HL-60 (cell line): ENCODE measurements at places on chromosomes 11 and 22.

GRCh38 chr11:130137999-130138398 is 21.6 kb upstream of the ST14 start:
- DNase-seq, result no peak

DNA sequence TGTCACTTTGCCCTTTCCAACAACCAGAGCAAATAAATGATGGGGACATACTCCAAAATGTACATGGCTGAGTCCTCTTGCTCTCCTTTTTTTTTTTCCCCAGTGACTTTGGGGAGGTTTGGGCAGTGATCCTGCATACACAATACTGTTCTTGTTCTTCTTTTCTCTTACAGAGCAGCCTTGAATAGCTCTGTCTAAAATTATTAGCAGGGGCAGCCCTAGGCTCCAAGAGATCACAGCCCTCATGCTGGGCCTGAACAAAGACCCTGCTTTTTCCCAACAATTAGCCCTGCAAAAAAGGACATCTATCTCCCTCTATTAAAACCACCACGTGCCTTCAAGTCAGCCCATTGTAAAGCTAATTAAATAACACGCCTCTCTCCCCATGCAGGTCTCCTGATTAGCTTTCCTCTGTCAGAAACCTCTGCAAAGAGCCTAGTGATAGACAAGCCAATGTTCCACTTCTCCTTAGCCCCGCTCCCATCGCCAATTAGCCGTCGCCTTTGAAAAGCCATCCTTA is 54.7 kb downstream of the ETS1 start:
- no peak for DNase-seq

GRCh38 chr11:118417801-118418200 is 16.4 kb downstream of the ATP5MG start:
- no peak for DNase-seq

GRCh38 chr11:47329431-47329986 is 23.0 kb downstream of the MYBPC3 start:
- DNase-seq, result no peak

GRCh38 chr11:3642071-3642951 is 519 bp upstream of the ART5 start:
- DNase-seq, result no peak

DNA sequence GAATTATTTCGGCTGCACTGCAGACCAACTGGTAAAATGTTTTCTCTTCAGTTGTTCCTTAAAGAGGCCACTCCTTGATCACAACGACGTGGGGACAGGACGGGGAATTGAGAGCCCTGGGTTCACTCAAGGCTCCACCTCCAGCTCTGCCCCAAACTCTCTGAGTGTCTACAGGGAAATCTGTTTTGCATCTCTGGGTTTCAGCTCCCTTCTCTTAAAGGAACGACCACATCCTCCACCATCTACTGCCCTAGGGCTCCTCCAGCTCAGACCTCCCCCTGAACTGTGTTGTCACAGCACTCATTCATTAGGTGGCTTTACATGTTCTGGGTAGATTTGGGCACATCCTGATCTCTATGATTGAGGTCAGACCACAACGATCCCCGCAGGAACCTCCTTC is 5.1 kb upstream of the PPFIA1 start:
- DNase-seq, result no peak

- no peak for DNase-seq
These were observed 200.5 kb upstream of the CHORDC1 start for GRCh38 chr11:90423378-90423777.

- no peak for DNase-seq
These were observed 402.4 kb downstream of the ETS1 start for GRCh38 chr11:128184981-128185380.

GRCh38 chr11:94211261-94211830 is 82.7 kb downstream of the PANX1 start:
- no peak for DNase-seq

DNA sequence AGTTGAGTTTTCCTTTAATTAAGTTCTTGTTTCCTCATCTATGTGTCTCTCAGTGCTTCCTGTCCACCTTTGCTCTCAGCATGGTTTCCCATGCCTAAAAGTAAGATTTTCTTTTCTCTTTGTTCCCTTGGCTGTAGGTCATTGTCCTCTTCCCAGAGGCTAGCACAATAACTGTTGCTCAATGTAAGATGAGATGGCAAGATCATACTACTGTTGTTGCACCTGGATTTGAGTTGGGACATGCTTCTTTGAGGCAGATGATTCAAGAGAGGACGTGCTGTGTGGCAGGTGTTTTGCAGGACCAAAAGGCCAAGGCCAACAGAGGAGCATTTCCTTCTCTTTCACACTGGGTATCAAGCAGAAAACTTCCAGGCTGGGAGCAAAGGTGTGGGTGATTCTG is 11.3 kb upstream of the NELL1 start:
- DNase-seq, result no peak

GRCh38 chr22:37419370-37419968 is 7.8 kb downstream of the ELFN2 start:
- no peak for DNase-seq

DNA sequence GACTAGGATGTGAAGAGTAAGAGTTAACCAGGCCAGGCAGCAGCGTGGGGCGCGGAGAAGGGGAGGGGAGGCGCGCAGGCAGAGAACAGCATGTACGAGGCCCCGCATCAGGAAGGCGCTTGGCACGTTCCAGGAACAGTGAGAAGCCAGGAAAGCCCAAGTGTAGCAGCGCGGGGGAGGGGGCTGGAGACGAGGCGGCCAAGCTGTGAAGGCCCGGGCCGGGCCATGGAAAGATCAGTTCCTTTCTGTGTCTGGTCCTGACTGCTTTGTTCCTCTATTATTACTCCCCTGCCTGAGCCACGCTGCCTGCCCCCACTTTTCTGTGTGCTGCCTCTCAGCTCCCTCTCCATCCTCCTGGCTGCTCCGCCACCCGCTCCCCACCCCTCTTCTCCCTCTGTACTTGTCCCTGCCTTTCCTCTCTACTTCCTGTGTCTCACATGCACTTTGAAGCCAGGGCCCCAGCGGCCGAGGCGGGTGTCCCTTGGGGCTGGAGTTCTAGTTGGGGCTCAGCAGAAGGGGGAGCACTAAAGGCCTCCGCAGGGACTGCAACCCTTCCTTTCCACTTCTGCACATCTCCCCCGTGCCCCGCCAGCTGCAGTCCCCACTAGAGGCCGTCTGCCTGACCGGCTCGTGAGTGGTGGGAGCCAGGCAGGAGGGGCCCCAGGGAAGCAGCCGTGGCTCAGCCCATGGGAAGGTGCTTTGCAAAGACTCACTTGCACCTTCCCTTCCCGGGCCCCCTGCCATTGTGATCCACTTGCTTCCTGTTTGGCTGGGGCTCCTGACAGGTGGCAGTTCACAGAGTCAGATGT is 63.7 kb downstream of the PRDM11 start:
- no peak for DNase-seq

DNA sequence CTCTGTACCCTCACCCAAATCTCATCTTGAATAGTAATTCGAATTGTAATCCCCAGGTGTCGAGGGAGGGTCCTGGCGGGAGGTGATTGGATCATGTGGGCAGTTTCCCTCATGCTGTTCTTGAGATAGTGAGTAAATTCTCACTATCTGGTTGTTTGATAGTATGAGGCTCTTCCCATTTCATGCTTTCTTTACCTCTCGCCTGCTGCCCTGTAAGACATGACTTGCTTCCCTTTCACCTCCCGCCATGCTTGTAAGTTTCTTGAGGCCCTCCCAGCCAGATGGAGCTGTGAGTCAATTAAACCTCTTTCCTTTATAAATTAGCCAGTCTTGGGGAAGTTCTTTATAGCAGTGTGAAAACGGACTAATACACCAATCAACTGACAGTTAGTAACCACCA is 60.1 kb downstream of the FAM76B start:
- no peak for DNase-seq

DNA sequence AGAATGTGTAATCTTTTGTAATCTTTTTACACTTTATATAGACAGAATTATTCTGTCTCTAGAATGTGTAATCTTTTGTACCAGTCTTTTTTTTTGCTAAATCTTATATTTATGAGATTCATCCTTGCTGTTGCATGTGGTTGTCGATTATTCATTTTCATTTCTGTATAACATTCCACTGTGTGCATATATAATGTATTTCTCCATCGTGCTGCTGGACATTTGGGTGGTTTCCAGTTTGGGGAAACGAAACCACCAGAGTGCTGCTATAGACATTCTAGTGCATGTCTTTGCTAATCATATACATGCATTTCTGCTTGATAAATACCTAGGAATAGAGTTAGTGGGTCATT is 146.5 kb downstream of the GRIK4 start:
- DNase-seq, result no peak

DNA sequence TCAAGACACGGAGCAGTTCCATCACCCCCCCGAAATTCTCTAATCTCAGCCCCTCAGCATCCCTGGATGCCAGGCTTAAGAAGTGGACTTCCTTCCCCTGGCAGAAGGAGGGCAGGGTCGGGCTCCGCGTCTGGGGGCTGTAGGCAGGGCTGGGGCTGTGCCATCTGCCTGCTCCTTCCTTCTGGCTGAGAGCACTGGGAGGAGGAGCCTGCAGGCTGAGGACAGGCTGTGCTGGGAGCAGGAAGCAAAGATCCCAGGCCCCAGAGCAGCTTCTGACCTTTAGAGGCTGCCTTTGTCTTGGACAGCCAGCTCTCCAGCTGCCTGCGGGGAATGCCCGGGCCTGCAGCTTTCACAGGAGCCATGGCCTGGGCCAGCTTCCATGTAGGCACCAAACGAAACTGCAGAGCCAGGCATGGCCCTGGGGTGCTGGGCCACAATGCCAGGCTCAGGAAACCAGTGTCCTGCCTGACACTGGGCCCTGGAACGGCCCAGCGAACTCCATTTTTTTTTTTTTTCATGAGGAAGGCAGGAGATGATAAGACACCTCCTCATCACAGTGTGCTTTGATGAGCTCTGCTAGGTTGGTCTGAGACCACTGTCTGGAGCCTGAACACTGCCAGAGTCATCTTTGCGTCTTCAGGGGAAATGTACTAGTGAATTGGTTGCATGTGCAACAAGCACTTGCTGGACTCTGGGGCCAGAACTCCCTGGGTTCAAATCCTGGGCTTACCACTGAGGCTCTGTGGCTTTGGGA is 67.9 kb downstream of the MCM5 start:
- DNase-seq, result no peak

GRCh38 chr11:10634407-10634806 is 59.1 kb downstream of the IRAG1 start:
- DNase-seq, result no peak

DNA sequence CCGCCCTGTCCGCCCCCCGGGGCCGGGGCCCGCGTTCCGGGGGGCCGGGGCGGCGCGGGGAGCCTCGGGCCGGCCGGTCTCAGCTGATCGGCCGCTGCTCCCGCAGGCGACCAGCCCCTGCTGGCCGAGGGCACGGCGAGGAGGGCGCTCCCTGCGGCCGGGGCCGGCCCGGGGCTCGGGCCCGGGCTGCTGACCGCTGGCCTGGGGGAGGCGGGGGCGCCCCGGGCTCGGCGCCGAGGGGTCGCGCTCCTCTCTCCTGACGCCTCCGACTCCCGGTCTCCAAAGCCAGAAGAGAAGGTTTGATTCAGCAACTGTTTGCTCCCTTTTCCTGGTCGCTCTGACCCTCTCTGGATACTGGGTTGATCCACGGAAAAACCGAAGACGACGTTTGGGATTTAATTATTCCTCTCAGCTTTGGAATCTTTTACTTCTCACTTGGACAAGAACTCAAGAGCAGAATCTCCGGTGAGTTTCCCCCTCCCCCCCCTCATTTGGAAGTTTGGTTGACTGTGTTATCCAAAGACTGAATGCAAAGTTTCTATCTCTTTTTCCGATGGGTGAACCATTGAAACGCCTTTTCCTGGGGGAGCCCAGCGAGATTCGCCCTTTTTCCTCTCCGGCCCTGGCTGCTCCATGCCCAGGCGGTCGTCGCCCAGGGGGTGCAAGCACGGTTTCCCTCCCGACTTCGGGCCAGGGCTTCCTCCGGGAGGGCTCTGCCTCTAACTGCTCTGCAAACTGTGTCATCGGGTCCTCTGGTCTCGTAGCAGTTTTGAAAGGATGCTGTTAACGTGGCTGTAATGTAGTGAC is 725 bp downstream of the KDM2A start:
- no peak for DNase-seq

- DNase-seq, result no peak
These were observed 5.0 kb upstream of the SERHL2 start for GRCh38 chr22:42548597-42549330.

GRCh38 chr22:19238900-19239299 is 52.6 kb downstream of the CLTCL1 start:
- no peak for DNase-seq
